ENCODE measurements at places on chromosomes 1 and 21.

DNA sequence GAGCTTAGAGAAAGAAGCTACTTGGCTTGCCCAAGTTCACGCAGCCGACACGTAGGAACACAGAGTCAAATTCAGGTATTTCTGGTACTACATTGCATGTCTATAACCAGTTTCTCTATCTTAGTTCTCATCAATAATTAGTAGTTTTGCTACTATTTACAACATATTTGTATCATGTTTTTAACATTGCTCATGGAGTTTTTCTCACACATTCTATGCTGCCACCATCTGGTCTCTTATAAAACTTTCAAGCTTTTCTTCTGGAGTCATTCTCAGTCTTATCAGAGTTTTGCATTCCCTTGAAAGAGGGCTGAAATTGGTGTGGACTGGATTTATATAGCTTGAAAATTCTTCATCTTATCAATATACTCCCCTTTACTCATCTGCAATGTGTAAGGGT, 118.8 kb upstream of the PALMD start:
- no peak for DNase-seq

- no peak for DNase-seq
Measured at GRCh38 chr1:56434740-56435139, 144.6 kb downstream of the PLPP3 start.

GRCh38 chr1:112594208-112594876, 24.6 kb downstream of the ST7L start:
- no peak for DNase-seq

DNA sequence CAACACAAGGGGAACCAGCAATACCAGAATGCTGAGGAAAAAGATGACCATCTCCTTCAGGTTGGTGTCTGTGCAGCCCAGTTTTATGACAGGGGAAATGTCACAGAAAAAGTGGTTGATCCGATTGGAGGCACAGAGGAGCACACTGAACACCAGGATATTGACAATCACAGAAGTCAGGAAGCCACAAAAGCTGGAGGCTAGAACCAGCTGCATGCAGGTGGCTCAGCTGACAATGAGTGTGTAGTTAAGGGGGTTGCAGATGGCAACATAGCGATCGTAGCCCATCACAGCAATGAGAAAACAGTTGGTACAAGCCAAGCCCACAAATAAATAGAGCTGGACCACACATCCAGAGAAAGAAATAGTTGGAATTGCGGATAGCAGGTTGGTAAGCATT, 16.3 kb upstream of the OR10K1 start:
- no peak for DNase-seq

DNA sequence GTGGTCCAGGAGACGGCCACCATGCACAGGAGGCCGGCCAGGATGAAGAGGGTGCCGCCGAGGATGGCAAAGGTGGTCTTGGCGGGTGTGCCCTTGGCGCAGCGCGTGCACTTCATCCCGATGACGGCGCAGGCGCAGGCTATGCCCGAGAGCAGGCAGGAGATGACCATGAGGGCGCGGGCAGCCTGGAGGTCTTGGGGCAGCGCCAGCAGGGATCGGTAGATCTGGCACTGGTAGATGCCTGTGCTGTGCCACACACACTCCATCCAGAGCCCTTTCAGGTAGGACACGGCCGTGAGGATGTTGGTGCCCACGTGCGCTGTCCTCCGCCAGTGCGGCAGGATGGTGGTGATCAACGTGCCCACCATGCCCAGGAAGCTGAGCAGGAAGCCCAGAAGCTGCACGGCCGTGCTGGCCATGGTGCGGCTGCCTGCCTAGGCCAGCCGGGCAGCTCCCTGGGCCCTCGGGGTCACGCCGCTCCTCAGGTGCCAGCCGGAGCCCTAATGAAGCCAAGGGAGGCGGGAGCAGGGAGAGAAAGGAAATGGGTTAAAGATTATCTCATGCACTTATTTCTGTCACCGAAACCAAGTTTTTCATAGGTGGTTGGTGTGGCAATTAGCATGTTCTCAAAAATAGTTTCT, 18.5 kb downstream of the CLDN14 start:
- no peak for DNase-seq

DNA sequence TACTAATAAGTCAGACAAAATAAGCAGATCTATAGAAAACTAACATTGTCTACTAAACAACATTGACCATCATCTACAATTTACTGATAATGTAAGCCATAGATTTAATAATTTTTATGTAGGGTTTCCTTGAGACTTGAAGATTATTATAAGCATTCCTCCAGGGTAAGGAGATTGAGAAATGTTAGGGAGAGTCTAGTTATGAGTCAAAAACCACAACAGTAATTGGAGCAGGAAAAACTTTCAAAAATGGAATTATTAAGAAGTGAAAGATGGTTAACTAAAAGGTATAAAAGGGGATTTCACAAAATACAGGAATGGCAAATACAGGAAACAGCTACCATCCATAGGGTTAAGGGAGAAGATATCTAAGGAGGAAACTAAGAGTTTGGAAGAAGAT, 12.4 kb upstream of the UHMK1 start:
- no peak for DNase-seq

DNA sequence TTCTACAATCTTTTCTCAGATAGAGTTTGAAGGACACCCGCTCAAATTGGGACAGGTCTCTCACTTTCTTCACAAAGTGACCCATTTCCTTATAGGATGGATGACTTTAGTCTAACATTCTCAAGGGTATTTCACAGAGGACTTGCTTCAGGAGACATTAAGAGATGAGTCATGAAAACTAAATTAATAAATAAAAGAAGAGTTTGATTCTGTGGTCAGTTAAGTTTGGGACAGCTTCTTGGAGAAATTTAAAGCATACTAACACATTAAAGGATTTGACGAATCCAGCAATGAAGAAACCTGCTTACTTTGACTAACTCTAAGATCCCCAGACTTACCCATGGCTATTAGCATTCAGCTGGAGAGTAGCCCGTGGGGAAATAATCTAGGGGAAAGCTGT, 95.6 kb upstream of the RAB3GAP2 start:
- DNase-seq: no peak

GRCh38 chr1:219427989-219428388, 184.9 kb downstream of the ZC3H11B start:
- no peak for DNase-seq

DNA sequence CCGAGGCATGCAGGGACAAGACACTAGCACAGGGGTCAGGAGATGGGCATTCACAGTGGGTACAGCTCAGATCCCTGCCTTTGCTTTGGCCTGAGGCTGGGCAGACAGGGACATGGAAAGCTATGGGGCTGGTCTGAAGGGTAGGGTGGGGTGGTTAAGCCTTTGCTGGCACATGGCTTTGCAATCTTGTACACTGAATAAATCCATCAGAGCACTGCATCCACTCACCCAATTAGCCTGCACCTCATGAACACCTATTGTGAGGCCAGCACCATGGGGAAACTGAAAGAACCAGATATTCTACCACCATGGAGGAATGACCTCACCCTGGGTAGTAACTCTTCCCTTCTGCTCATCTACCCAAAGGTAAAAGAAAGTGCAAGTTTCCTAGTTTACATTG, 199.6 kb upstream of the LMO4 start:
- no peak for DNase-seq

GRCh38 chr1:69662321-69662720, 94.6 kb downstream of the LRRC7 start:
- DNase-seq: no peak

DNA sequence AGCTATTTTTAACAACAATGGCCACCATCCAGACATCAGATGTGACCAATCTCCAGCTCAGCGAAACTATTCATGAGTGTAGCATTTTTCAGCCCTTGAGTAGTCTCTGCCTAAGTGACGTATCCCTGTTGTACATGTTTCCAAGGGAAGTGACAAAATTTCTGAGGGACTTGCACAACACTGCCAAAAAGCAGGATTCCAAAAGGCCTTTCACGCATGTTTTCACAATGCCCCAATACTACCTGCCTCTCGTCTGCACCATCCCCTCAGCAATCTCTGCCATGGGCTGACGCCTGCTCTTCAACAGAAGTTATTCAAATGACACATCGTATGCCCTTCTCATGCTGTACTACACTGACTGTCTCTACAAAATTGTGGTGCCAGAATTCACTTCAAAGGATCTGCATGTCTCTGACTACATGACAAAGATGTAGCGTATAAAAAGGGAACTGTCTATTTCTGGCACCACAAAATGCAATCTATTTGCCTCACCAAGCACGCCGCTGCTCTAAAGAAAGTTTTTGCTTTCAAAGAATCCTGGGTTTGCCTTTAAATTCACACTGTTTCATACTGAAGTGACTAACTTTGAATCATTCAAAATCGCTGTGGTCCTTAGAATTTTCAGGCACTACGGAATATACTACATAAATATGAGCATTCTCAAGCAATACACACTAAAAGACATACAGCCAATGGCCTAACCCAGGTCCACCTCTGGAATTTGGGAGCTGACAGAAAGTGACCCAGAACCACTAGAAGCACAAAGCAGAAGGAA, 32.9 kb downstream of the JAK1 start:
- DNase-seq: no peak

DNA sequence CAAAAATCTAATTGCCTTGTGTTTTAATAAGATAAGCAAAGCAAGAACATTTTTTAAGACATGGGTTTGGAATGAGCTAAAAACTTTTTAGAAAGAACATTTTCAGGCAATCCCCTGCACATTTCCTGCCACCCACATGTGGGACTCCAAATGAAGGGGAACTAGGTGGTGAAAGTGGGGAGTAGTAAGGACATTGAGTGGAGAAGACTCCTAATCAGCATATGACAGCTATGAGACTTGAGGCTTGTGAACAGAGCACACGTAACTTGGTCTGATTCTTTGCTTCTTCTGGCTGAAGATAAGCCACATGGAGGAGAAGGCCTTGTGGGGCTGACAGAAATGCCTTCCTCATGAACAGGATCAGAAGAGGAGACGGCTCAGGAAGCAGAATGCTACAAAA, 50.3 kb downstream of the FCER1A start:
- DNase-seq: no peak

DNA sequence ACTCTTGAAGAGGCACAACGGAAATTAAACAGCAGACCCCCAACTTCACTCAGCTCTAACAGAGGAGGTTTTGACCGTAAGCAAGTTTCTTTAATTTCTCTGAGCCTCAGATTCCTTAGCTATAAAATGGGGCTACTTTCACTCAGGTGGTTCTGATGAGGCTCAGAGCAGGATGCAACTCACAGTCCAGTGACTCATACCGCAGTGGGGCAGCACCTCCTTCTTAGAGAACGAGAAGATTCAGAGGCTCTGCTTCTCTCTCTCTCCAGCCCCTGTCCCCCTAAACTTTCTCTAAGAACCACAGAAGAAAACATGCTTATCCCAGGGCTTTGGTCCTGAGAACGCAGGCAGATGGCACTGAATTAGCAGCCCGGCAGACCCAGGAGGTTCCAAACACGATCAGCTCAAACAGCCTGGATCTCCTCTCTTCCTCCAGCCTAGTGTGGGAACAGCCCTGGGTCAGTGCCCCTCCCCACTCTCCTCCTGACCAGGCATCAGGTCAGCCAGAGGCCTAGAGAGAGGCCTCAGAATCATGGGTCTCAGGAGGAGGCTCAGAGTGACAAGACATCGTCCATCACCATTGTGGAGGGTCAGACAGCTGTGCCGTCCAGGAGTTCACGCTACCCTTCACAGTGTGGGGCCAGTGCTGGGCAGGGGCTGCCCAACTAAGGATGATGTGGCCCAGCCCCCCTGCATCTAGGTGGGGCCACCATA, 433.0 kb downstream of the PTPRU start:
- DNase-seq: no peak

GRCh38 chr1:117026361-117026760, 24.8 kb downstream of the CD101 start:
- no peak for DNase-seq
